ENCODE measurements at places on chromosomes 2 and 18. TPM values are rescaled to one million over a fixed set of nuclear protein-coding genes. Genes with fewer than 3 reads are reported as not detected.

NEDD4L gene
- total RNA-seq, result 10.5 TPM

DSG1 gene
- total RNA-seq, result not detected

TYMS gene
- 25.3 TPM for total RNA-seq

SLC11A1 gene
- total RNA-seq, result under 0.01 TPM

TMEM200C gene
- total RNA-seq, result not detected

GALNT13 gene
- total RNA-seq, result 0.22 TPM

DNA sequence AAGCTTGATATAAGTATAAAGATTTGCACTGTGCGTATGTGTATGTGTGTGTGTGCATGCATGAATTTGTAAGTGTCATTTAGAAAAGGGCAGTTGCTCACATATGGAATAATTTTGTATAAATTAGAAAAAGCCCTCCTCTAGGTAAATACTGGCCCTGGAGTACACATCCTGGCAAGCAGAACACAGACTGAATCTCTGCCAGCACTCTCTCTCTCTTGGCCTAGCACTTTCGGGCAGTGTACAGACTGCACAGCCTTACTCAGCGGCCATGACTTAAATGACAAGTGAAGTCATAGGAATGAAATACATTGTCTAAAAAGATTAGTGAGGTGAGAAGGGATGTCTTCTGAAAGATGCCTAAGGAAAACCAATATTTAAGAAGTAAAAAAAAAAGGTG, 214.1 kb downstream of the RDH14 start:
- no peak for DNase-seq

DNA sequence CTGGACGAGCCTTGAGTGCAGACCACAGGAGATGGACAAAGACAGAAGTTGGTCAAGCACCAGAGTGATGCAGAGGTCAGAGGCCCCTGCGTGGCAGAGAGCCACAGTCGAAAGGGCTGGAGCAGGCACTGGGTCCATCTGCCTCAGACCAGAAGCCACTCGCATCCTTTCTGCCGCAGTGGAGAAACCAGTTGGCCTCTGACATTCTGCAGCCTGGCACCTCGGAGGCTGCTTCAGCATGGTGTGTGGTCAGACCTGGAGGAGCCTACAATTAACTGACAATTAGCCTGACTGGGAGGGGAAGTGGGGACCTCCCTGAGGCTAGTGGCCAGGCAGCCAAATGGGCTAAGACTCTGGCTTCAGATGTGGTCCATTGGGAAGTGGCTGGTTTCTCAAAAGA, 111.1 kb downstream of the SGPP2 start:
- no peak for DNase-seq

GRCh38 chr2:222701721-222702131, 30.3 kb downstream of the MOGAT1 start:
- no peak for DNase-seq

DNA sequence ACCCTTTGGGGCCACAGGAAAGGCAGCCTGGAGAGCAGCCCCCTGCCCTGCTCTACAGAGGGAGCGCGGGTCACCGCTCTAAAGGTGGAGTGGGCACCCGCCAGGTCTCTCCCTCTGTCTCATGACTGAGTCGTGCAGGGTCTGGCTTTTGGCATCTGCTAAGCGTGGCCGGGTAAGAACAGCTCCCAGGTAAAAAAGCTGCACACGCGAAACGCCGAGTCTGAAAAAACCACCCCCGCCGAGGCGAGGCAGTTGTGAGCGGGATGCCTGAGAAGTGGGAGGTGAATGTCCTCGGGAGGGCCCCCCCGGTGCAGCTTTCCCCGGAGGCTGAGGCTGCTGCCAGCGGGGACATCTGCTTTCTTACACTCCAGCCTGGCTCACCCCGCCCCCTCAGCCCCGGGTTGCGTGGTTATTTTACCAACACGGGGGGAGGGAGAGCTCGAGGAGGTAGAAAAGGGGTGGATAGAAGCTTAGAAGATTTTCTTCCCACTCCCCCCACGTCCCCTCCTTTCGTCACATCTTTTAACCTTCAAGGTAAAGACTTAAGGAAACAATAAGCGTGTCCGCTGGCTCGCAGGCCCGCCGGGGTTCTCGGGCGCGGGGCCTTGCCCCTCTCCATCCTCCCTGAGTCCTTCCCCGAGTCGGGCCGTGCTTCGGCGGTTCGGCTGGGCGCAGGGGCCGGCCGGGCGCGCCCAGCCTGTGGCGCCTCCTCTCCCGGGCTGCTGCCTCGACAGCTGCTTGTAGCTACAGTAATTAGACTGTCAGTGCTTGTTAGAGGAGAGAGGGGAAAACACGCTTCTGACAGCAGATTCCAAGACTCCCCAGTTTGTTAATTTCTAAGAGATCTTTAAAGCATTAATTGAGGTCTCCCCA, 70.6 kb upstream of the PSMD14 start:
- DNase-seq, result peak; percentile 42

GRCh38 chr2:144288438-144288837, 231.5 kb downstream of the ZEB2 start:
- DNase-seq, result no peak

DNA sequence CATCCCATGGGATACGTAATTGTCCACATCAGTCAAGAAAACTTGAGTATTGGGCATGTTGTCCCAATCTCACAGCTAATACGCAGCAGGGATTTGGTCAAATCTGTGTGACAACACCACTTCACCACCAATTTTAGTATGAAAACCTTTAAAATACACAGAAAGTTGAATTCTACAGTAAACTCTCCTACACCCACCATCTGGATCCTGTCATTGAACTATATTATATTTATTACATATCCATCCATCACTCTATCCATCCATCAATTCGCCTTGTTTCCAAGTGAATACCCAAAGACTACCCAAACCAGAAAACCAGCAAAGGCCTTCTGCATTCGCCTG, 846 bp upstream of the FKBP7 start:
- no peak for DNase-seq

DNA sequence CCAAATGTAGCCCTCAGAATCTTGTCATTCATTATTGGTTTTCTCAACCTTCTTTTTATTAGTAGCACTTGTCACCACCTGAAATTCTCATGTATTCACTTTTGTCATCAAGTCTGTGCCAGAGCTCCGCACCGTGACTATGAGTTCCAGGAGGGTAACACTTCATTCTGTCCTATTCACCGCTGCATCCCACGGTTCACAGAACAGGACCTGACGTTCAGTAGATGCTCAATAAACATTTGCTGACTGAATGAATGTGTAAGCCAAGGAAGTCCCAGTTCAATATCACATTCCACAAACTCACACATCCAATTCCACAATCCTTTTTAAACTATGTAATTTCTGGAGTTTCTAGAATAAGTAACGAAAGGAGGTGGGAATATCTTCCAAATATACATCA, 65.5 kb downstream of the MOGAT1 start:
- DNase-seq, result no peak

- DNase-seq, result no peak
Observed at GRCh38 chr18:24065906-24066305, 51.4 kb downstream of the TTC39C start.

GRCh38 chr18:60555625-60556024, 183.1 kb upstream of the MC4R start:
- no peak for DNase-seq

DNA sequence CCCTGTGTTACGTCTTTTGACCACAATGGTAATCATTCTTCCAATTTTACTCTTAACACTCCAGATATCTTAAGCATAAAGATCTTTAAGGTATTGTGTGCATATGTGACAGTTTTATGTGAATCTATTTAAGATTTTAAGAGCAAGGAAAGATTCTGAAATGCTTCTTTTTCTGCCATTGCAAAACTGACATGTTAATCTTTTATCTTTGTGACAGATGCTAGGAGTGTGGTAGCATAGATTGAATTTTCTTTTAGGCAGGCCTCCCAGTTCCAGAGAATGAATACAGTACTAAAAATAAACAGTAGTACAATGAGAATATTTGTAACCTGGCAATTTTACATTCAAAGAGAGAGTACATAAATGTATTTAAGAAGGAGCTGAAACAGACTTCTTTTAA, 232.5 kb upstream of the ZSWIM2 start:
- DNase-seq, result no peak

GRCh38 chr18:58067601-58068000, 23.6 kb downstream of the NEDD4L start:
- DNase-seq, result no peak

- no peak for DNase-seq
Observed at GRCh38 chr2:238845583-238846377, 2.1 kb upstream of the TWIST2 start.

DNA sequence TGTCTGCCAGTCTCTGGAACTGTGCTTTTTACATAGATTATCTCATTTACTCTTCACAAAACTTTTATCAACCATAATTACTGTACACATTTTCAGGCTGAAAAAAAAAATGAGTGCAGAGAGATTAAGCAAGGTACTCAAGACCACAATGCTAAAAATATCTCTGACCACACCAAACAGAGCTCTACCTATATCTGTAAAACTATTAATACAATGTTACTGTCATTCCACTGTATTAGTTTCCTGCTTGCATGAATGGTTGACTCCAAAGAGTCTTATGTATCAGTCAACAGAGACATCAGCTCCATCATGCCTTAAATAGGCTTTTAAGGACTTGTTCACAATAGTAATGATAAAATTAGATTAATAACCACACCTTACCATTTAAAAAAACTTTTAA, 134.7 kb upstream of the CCDC150 start:
- no peak for DNase-seq

DNA sequence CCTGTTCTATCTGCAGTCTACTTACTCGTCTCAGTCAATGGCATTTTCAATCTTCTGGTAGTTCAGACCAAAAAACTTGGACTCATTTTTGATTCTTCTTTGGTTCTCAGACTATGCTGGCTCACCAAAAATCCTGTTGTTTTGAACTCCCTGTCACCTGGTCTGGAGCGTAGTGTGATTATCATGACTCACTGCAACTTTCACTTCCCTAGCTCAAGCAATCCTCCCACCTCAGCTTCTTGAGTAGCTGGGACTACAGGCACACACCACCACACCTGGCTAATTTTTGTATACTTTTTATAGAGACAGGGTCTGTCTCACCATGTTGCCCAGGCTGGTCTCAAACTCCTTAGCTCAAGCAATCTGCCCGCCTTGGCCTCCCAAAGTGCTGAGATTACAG, 163.3 kb upstream of the CDH7 start:
- no peak for DNase-seq

DNA sequence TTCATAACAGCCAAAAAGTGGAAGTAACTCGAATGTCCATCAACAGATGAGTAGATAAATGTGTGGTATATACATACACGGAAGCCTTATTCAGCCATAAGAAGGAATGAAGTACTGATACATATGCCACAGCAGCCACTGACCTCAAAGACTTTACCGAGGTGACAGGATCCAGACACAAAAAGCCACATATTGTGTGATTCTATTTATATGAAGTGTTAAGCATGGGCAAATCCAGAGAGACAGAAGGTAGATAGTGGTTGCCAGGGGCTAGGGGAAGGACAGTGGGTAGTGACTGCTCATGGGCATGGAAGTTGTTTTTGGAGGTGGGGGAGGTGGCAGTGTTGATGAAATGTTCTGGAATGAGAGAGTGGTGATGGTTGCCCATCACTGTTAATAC, 33.9 kb downstream of the ZAP70 start:
- no peak for DNase-seq

DNA sequence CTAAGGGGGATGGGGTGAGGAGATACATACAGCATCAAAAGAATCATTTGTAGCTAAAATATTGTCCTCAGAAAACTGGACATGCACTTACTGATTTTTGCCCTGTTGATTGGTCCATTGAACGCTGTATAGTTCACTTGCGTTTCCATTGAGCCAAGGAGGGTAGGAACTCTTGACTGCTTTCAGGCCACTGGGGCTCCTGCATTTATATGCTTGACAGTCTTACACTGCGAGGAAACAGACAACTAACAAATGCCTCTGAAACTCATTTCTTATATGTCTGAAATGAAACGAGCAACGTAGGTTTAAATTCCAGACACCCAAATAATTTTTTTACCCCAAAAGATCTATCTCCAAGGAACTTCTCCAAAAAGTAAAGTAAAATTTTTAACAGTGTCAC, 42.1 kb downstream of the ARL5A start:
- DNase-seq, result no peak

DNA sequence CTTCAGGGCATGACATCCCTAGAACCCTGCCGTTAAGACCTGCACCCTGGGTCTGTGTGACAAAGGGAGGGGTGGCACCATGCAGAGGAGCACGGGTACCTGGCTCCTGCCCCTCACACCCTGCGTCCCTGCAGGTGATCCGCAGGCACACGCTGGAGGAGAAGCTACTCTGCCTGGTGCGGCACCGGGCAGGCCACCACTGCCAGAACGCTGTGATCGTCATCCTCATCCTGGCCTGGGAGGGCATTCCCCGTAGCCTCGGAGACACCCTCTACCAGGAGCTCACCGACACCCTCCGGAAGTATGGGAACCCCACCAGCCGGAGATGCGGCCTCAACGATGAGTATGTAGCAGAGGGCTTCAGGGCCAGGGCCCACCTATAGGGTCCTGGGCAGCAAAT, 60.0 kb downstream of the BOLA3 start:
- no peak for DNase-seq

DNA sequence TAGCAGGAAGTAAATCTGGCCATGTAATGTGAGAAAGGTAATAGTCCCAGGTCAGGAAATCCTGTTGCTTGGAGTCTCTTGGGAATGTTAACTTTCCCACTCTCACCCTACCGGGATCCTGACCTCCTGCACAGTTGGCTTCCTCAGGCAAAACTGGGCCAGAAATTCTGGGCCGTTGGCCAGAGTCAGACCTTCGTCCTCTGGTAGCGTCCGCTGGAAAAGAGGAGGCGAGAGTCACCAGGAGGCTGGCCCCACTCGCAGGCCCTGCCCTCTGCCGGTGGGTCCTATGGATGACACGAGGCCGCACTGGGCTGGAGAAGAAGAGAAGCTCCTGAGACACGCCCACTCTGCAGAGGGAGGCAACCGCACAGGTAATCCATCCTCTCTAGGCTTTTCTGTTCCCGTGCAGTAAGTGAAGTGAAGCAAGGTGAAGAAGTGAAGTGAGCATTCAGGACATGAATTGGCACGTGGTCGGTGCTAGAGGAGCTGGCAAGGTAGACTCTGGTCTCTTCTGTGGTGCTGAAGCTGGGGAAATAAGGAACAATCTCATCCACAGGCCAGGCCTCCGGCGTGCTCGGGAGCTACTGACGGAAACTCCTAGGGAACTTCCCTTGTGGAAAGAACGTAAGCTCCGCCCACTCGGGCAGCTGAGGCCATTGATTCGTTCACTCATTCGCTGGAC, 182.7 kb upstream of the GLI2 start:
- DNase-seq, result peak; percentile 99

DNA sequence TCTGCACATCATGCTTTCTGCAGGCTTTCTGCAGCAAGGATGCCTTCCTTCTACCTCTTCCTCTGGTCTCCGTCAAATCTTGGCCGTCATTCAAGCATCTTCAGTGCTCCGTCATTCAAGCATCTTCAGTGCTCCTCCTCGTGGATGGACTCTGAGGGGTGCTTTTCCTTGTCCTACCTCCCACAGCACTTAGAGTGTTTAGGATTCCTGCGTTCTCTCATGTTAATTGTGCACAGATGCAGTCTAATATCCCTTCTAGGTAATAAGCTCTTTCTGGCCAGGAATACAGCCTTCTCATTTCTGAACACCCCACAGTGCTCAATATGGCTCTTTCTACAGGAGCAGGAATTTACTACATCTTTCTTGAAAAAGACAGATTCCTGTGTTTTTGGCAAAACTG, 59.8 kb downstream of the ZNF236 start:
- DNase-seq, result no peak

All from lung microvascular endothelial cell (primary cell).